ENCODE measurements at places on chromosomes 7 and 10. TPM values are rescaled to one million over a fixed set of nuclear protein-coding genes. Genes with fewer than 3 reads are reported as not detected.

ACTR3C gene
- total RNA-seq: 6.4 TPM

SLC26A4 gene
- 0.17 TPM for total RNA-seq

DNA sequence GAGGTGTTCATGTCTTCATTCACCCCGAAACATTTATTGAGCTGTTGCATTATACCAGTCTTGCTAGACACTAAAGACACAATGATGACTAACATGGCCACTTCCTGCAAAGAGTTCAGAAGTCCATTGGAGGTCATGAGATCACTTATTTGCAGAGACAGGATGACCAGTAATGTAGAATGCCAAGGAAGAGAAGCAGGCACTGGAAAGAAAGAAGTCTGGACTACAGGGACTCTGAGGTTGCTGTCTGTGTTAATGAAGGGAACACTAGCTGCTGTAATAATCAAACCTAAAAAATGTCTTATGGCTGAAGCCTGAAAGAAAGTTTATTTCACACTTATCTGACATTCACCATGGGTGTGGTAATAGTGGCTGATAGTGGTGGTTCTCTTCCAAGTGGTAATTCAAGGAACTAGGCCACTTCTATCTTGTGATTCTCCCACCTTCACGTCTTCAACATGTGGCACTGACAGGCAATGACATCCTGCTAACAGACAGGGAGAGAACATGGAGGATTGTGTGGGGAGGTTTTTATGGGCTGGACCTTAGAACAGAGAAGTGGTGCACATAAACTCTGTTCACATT is 89.2 kb upstream of the MKLN1 start:
- no peaks in the 10 kb centered on the region for H3K27me3 ChIP-seq
- H3K36me3 ChIP-seq: peaks cover 2% of the 10 kb centered on the region
- DNase-seq: no peak

DNA sequence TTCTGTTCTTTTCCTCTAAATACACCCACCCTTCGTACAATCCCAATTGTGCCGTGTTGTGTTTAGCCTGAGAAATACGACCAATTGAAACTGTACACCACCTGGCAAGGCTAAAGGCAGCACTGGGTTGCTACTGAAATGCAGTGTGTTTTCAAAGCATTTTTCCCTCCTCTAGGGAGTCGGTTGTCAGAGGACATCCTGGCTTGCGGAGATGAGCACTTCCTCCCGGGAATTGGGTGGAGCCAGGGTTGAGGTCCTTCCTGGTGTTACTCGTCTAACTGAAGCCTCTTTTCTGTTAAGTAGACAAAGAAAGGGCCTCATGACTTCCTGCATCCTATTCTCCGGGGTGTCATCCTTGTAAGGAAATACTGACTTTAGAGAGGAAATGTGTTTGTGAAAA is 133.5 kb downstream of the MTPAP start:
- H3K27me3 ChIP-seq: peaks cover 44% of the 10 kb centered on the region
- no peaks in the 10 kb centered on the region for H3K36me3 ChIP-seq
- H3K4me3 ChIP-seq: no peak overlapping the region
- H3K27ac ChIP-seq: no peak overlapping the region

ZPBP gene
- total RNA-seq: not detected

Data from activated naive CD8-positive, alpha-beta T cell treated with anti-CD3 and anti-CD28 coated beads, Interleukin-2, amount 10 ng/mL, durations not matched to agents 7 days and 5 days (primary cell).